ENCODE measurements at places on chromosomes 1 and 21.

DNA sequence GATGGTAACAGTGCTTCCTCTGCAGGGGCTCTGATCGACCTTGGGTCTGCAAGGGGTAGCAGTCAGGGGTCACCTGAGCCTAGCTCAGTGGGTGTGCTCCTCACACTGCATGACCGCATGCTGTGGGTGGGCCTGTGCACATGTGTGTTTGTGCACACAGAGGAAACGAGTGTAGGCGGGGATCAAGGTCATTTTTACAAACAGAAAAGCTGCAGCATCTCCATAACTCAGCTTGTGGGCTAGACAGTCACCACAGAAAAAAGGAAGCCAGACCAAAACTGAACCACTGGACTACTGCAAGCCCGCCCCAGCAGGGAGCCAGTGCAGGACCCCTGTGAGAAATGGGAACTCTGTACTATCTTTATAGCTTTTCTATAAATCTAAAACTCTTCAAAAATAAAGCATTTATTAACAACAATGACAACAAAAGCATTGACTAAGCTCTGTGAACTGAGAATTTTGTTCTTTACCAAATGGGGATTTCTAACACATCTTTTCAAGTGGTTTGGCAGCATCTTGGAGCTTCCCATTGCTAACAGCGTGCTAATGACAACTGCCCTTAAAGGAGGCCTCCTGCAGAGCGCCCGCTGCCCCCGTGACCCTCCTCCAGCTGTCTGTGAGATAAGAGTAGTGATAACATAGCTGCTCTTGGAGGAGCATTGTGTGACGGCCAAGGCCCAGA lies 19.9 kb upstream of the NEK2 start:
- no peak for DNase-seq

- peak; percentile 43 for DNase-seq
Measured at GRCh38 chr1:88888750-88889149, 2.6 kb downstream of the GTF2B start.

DNA sequence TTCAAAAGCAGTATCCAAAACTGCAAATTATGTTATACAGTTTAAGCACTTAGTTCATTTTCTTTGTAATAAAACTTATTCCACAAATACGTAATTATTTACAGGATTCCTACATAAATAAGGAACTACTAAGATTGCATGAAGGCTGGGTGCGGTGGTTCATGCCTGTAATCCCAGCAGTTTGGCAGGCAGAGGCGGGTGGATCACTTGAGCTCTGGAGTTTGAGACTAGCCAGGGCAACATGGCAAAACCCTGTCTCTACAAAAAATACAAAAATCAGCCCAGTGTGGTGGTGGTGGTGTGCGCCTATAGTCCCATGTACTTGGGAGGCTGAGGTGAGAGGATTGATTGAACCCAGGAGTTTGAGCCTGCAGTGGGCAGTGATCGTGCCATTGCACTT lies 69.3 kb downstream of the POU2F1 start:
- no peak for DNase-seq

GRCh38 chr1:210616356-210616755 lies 287.7 kb downstream of the HHAT start:
- DNase-seq, result no peak

GRCh38 chr1:68347415-68347814 lies 102.3 kb downstream of the RPE65 start:
- no peak for DNase-seq

DNA sequence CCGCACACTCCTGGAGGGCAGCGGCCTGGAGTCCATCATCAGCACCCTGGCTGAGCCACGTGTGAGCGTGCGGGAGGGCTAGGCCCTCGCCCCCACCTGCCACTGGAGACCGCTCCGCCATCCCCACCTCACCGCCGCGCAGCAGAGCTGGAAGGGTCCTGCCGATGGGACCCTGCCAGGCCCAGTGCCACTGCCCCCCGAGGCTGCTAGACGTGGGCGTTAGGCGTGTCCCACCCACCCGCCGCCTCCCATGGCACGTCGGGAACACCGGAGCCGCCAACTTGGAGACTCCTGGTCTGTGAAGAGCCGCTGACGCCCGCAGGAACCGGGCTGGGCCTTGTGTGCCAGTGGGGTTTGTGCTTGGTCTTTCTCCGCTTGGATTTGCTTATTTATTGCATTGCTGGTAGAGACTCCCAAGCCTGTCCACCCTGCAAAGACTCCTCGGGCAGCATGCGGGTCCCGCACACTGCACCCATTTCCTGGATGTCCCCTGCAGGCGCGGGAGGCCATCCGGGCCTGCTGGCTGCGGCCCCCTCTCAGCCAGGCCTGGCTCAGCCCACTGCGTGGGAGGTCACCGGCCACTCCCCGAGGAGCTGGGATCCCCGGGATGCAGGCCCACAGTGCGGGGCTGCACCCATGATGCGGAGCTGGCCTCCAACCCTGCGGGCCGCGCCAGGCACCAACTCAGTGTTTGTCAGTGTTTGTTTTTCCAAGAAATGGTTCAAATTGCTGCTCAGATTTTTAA lies 6.0 kb downstream of the LY9 start:
- no peak for DNase-seq

DNA sequence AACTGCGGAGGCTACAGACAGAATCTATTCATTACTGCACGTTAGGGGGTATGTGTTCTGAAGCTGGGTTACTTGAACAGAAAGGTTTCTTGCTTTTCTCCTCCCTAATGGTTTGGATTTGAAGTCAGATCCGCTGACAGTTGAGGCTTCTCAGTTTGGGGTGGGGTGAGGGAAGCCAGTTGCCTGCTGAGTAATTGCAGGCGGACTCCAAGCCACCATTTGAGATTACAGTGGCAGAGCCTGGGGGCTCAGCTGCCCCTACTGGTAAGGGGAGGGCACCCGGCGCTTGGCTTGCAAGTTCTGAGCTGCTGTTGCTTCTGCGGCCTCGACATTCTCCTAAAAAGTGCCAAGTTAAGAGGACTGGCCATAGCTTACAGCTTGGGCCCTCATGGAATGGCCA lies 2.0 kb downstream of the GRHL3 start:
- DNase-seq, result no peak

- no peak for DNase-seq
Measured at GRCh38 chr1:196501760-196502428, 106.3 kb downstream of the KCNT2 start.

GRCh38 chr1:205748403-205749233 lies 1.4 kb downstream of the NUCKS1 start:
- no peak for DNase-seq

- DNase-seq, result no peak
Measured at GRCh38 chr1:42035205-42035829, 116.6 kb upstream of the HIVEP3 start.

DNA sequence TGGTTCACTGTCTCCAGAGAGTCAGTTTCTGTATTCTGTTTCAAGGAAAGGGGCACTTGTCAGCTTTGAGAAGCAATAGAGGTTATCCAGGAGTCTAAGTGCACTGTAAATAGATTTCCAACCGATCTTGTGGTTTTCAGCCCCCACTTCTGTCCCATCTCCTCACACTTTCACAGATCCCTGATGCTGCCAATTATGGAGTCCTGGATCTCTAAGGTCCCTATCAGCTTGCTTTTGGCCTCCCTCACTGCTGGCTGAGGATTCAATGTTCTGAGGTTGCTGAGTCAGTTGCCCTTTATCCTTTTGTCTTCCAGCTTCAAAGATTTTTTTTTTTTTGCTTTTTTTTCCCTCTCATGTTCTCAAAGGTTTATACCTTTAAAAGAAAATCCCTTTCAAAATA lies 98.4 kb downstream of the DIRAS3 start:
- DNase-seq, result no peak

GRCh38 chr1:1157914-1158710 lies 15.6 kb upstream of the TTLL10 start:
- peak; percentile 50 for DNase-seq

DNA sequence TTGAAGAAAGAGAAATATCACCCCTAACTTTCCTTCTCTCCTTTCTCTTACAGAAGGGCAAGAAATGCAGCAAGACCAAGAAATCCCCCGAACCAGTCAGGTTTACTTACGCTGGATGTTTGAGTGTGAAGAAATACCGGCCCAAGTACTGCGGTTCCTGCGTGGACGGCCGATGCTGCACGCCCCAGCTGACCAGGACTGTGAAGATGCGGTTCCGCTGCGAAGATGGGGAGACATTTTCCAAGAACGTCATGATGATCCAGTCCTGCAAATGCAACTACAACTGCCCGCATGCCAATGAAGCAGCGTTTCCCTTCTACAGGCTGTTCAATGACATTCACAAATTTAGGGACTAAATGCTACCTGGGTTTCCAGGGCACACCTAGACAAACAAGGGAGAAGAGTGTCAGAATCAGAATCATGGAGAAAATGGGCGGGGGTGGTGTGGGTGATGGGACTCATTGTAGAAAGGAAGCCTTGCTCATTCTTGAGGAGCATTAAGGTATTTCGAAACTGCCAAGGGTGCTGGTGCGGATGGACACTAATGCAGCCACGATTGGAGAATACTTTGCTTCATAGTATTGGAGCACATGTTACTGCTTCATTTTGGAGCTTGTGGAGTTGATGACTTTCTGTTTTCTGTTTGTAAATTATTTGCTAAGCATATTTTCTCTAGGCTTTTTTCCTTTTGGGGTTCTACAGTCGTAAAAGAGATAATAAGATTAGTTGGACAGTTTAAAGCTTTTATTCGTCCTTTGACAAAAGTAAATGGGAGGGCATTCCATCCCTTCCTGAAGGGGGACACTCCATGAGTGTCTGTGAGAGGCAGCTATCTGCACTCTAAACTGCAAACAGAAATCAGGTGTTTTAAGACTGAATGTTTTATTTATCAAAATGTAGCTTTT lies 2.4 kb downstream of the CCN1 start:
- no peak for DNase-seq

GRCh38 chr1:29365906-29366670 lies 129.8 kb downstream of the PTPRU start:
- no peak for DNase-seq

GRCh38 chr21:46118316-46119143 lies 20.6 kb downstream of the COL6A2 start:
- DNase-seq, result peak; percentile 0

- no peak for DNase-seq
Measured at GRCh38 chr1:107835151-107835670, 129.8 kb downstream of the VAV3 start.

DNA sequence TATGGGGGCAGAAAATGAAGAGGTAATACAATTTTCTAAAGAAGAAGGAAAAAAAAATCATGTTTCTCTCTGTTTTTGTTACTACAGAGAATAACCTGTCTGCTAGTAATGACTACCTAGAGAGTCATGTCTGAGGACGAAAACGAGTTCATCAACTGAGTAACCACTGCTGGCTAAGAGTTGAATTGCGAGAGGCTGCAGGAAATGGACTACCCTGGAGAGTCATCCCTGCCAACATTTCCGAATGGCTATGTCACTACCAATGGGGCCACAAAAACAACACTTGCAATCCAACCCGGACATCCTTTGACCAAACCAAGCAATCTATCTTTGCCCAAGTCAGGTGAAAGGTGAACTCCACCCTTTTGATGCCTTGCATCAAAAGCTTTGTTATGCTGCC lies 120.6 kb downstream of the FCRL5 start:
- no peak for DNase-seq

DNA sequence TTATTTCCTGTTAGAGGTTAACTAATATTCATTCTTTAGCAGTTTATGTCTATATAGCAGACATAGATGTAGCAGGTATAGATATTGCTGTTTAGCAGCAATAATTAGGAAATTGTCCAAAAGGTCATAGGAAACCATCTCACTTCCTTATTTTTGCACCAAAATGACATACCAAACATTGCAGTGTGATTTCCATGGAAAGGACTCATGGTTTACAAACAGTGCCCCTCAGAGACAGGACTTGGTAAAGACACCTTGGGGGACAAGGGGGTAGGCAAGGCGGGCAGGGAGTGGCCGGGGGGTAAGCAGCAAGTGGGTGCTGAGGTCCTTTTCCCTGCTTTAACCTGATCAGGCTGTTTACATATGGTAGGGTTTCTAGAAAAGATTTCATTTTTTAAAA lies 30.5 kb downstream of the BATF3 start:
- DNase-seq, result no peak

- DNase-seq, result no peak
Measured at GRCh38 chr1:8251635-8252034, 66.3 kb upstream of the SLC45A1 start.

GRCh38 chr21:41478319-41479177 lies 29.4 kb downstream of the TMPRSS2 start:
- no peak for DNase-seq

DNA sequence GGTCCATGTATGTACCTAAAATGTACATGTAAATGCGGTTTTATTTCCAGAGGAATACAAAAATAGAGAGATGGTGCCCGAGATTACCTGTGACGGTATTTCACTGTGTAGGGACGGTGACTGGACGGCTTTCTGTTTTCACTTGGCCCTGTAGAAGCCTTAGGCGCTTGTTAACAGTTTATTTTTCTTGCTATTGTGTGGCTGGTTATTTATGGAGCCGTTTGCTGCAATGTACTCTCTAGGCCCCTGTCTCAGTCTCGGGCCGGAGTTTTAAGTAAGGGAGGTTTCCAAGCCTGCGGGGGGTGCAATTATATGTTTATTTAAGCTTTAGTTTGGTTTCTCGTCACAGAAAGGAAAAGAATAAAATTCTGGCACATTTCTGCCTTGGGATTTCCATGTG lies 413 bp downstream of the EFCAB7 start:
- no peak for DNase-seq

- DNase-seq, result no peak
Measured at GRCh38 chr21:19236209-19236608, 832.6 kb upstream of the TMPRSS15 start.

- no peak for DNase-seq
Measured at GRCh38 chr1:192768463-192768862, 40.4 kb upstream of the RGS2 start.

- DNase-seq, result no peak
Measured at GRCh38 chr1:234134878-234135277, 230.4 kb downstream of the SLC35F3 start.

DNA sequence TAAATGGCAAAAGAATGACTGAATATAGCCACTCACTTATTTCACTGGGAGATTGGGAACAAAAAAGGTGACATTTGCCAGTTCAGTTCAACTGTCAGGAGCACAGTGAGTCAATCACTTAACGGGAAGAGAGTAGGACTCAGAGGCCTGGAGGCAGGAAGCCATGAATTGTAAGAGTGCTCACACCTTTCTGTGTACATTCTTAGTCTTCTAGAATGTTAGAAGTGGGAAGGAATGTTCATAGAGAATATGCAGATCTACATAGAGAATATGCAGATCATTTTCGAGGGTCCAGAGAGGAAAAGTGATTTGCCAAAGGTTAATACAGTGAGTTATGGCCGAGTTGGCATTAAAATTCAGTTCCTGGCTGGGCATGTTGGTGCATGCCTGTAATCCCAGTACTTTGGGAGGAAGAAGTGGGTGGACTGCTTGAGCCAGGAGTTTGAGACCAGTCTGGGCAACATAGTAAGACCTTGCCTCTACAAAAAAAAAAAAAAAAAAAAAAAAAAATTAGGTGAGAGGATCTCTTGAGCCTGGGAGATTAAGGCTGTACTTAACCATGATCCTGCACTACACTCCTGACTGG lies 8.3 kb downstream of the IL20 start:
- no peak for DNase-seq

DNA sequence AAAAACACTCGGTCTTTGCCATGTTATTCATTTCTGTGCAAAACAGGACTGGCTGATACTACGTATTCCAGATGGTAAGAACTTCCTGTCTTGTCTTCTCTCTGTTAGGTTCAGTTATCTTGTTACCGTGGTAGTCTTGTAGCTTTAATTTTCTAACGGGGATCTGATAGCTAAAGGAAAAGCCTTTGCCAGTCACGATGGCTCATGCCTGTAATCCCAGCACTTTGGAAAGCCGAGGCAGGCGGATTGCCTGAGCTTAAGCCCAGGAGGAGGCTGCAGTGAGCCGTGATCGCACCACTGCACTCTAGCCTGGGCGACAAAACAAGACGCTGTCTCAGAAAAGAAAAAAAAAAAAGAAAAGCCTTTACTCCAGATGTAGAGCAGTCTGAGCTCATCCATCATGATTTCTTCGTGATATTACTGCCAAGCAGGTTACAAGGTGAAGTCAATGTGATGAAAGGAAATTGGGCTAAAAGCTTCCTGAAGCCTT lies 11.1 kb upstream of the MSTO1 start:
- DNase-seq, result no peak

Measured in CD8-positive, alpha-beta memory T cell (primary cell).